ENCODE measurements at places on chromosomes 3 and 15. TPM values are rescaled to one million over a fixed set of nuclear protein-coding genes. Genes with fewer than 3 reads are reported as not detected.

Gene YEATS2
- total RNA-seq: 51.1 TPM

DNA sequence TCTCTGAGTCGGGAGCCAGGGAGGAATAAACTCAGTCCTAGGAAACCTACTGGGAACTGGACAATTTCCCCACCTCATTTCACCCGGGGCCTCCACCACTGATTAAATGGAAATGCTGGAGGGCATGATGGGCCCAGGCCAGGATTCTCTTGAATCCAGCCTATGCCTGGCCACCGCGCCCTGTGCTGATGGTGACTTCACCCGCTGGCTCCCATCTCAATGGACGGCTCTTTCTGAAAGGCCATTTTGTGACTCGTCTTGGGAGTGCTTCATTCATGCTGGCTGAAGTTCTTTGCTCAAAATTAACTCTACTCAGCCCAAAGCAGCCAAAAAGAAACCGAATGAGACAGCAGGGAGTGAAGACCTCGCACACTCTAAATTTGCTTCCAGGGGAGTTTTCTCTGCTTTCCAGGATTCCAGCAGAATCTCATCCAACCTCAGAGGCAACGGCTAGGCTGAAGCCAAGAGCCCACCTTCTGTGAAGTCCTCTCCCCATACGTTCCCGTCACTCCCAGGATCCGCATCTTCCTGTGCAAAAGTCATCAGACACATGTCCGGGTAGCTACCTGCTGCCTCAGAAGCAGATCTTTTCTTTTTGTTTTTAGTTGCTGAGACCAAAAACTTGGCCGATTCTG, 266.0 kb upstream of the ICE2 start:
- peak overlapping the region; percentile 17 for H3K27ac ChIP-seq
- no peak for DNase-seq
- no peaks in the 10 kb centered on the region for H3K36me3 ChIP-seq
- H3K4me3 ChIP-seq: no peak overlapping the region
- peaks cover 16% of the 10 kb centered on the region for H3K4me1 ChIP-seq

DNA sequence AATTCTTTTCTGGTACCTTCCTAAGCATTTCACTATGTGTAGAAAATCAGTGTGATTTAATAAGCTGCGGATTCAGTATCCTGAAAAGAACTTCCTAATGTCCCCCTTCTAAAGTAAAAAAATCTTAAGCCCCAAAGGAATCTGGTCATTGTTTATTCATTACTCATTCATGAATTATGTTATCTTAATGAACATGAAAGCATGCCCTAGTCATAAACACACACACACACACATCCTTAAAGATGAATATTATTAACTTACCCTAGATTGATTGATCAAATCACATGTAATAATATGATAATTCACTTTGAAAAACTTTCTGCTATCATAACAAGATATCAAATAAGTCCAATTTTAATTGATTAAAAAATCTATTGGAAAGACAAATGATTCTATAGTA, 96.4 kb upstream of the BFSP2 start:
- H3K4me1 ChIP-seq: peaks cover 5% of the 10 kb centered on the region
- H3K27ac ChIP-seq: no peak overlapping the region
- H3K36me3 ChIP-seq: no peaks in the 10 kb centered on the region
- no peak overlapping the region for H3K4me3 ChIP-seq

DNA sequence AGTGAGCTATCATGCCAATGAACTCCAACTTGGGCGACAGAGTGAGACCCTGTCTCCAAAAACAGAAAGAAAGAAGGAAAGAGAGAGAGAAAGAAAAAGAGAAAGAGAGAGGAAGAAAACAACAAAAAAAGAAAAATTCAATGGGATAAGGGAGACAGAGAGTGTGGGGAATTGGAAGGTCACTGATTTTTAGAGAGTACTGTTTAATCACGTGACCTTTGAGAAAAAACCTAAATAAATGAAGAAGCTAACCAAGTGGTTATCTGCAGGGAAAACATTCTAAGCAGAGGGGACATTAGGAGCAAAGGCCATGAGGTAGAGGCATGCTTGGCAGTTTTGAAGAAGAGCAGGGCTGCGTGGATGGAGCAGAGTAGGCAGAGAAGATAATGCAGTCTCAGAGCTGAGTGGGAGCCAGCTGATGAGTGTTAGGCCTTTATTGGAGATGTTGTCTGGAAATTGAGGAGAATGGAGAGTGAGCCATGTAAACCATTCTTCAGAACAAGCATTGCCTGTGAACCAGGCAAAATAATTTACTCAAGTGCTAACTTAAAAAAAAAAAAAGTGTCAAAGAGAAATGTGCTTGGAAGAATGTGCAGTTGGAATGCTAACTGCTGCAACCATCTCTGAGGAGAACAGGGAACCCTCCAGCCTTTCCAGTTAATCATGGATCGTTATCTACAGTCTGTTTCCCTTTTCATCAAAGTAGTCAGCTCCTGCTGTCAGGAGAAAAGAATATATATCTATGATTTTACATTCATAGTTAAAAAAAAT, 377.3 kb upstream of the SEMA6D start:
- no peaks in the 10 kb centered on the region for H3K27me3 ChIP-seq
- no peak overlapping the region for H3K4me3 ChIP-seq
- DNase-seq: no peak
- no peak overlapping the region for H3K27ac ChIP-seq
- no peaks in the 10 kb centered on the region for H3K4me1 ChIP-seq
- H3K36me3 ChIP-seq: no peaks in the 10 kb centered on the region
